NCI-H1105 (cell line): ENCODE measurements at places on chromosomes 12 and 14.

GRCh38 chr12:21776175-21776574 lies 1.7 kb upstream of the KCNJ8 start:
- DNase-seq: no peak

- no peak for DNase-seq
Observed at GRCh38 chr12:50614167-50614759, 109.5 kb downstream of the DIP2B start.

DNA sequence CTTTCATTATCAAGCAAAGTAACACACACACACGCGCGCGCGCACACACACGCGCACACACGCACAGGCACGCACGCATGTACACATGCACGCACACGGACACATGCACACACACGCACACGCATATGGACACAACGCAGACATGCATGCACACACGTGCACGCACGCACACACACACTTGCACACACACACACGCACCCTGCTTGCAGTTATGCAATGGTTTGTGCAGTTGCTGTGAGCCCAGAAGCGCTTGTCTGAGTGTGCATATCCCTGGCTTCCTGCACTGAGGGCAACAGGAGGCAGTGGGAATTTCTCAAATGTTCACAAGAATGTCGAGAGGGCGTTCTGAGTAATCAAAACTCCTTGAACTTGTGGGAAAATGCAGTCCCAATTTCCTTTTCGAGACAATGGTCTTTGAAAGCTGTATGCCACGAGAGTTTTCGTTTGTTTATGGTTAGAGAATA lies 41.6 kb downstream of the NFKBIA start:
- DNase-seq: no peak

- DNase-seq: peak; percentile 49
Observed at GRCh38 chr12:118986050-118986449, 4.7 kb downstream of the SRRM4 start.

- no peak for DNase-seq
Observed at GRCh38 chr12:107514887-107515445, 170.6 kb upstream of the PWP1 start.

GRCh38 chr12:131591136-131591535 lies 119.8 kb upstream of the SFSWAP start:
- no peak for DNase-seq

GRCh38 chr12:53220694-53221202 lies 11.3 kb downstream of the RARG start:
- peak; percentile 32 for DNase-seq

DNA sequence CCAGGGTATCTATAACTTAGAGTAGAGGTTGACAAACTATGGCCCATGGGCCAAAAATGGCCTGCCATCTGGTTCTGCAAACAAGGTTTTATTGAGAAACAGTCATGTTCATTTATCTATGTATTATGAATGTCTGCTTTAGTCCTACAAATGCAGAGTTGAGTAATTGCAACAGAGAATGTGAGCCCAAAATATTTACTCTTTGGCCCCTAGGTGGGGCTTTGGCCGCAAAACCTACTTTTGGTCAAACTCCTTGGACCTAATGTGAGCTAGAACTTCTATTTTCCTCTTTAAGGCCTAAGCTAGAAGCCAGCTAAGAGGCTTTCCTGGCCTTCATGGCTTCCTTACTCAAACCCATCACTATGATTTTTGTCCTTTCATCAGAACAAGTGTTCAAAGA lies 379.1 kb downstream of the NELL2 start:
- no peak for DNase-seq

DNA sequence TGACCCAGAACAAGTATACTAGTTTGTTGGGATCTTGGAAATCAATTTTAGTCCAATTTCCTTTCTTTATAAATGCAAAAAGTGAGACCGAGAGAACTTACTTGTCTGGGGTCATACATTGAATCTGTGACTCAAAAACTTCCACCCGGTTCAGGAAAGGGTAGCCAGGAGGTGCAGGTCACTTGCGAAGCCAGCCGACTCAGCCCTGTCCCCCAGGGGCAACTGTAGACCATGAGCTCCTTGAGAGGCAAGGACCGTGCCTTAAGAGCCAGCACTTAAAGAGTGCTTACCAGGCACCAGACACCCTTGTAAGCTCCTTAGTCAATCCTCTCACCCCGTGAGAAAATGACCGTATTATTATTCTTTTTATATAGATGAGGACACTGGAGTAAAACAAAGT lies 505 bp upstream of the BCDIN3D start:
- DNase-seq: no peak

GRCh38 chr12:51910691-51911090 lies 3.4 kb downstream of the ACVRL1 start:
- DNase-seq: no peak

- no peak for DNase-seq
Observed at GRCh38 chr14:53054457-53054856, 98.7 kb downstream of the DDHD1 start.

- DNase-seq: peak; percentile 23
Observed at GRCh38 chr14:64244279-64244678, 49.9 kb downstream of the ESR2 start.

DNA sequence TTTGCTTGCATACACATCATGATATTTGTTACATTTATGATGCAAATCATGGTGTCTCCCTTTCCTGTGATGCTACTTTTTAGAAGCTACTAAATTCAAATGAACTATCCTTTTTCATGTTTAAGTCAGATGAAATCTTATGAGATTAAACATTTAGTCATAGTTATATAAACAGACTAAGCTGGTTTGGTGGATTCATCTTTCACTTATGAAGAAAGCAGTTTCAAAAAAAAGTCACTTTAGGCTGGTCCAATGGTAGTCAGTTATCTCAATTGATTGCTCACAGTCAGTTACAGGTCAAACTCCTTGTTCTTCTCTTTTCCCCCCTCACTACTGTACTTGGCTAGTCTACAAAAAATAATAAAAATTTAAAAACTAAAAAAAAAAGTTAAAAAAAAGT lies 19.7 kb downstream of the SYCP3 start:
- DNase-seq: no peak

DNA sequence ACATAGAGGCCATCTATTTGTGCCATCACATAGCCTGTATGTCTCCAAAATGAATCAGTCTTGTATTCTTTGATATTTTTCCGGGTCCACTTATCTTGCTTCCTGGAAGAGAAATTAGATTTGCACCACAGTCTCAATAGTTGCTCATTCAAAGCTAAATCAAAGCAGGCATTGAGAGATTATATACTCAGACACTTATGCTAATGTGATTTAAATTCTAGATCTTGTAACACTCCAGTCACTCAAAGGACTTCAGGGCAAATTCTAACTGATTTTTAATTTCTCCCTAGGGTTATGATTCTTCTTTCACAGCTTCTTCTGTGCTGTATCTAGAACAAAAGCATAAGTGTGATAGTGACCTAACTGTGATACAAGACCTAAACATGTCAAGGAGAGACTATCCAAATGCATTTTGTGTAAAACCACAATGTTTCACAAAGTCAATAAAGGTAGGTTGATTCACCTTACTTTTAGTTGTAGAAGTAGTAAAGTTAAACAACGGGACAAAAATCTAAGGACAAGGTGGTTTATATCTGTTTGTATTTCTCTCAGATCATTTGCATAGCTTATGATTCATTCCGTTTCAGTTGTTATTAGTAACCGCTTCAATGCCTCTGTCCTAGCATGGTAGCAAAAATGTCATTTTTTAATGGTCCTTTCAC lies 26.8 kb downstream of the PLBD1 start:
- DNase-seq: no peak

DNA sequence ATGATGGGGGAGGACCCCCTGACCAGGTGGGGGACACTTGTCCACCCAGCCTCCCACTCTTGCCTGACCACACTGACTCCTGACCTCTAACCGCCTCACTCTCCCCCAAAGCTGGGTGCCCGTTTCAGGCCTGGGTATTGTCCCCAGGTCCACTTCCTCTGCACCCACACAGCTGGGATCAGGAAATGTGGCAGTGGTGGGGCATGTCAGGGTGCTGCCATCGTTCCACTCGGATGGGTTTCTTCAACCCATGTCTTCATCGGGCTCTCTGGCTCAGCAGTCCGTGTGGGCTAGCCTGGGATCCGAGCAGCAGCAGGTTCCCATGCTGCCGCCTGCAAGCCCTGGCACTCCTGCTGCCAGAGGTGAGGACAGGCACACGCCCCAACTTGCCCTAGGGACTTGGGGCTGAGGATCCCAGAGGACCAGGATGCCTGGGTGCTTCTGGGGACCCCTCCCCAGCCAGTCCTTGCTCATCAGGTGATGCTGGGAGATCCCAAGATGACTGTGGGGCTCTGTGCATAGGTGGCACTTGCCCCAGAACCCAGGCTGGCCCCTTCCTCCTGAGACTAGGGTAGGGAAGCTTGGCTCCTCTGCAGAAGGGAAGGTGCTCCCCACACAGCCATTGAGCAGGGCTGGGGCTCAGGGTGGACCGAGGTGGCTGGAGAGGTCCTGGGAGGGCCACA lies 2.9 kb upstream of the CLBA1 start:
- no peak for DNase-seq

- DNase-seq: no peak
Observed at GRCh38 chr12:59316938-59317337, 278.9 kb upstream of the SLC16A7 start.

GRCh38 chr12:64598831-64599230 lies 11.5 kb upstream of the RASSF3 start:
- DNase-seq: no peak

DNA sequence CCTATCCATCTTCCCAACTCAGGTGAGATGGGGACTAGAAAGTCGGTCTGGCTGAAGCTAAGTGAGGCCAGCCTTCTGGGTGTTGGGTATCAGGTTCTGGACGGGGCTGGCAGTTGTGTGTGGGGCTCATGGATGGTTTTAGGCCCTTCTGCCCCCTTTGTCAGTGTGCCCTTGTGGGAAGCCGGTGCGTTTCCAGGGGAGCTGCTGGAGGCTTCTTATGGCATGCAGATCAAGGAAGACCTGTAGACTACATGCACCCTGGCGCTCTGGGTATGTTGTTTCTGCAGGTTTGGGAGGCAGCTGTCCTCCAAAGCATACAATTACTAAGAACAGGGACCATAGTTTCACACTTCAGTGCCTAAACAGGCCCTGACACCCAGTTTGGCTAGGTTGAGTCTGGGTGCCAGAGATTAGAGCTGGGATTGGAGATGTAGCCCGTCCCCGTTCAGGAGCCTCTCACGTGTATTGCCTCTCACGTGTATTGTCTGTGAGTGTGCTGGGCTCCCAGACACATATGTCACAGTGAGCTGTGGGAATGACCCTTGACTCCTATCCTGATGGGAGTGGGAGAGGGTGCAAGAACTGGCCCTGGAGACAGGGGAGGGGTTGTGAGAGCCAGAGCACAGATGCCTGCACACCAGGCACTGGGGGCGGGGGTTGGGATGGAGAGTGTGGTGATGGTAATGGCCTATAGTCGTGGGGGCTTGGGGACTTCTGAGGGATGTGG lies 84.4 kb downstream of the SLC25A47 start:
- DNase-seq: no peak

- DNase-seq: no peak
Observed at GRCh38 chr14:88184956-88185355, 138.1 kb downstream of the KCNK10 start.

GRCh38 chr14:75518625-75519024 lies 3.6 kb upstream of the BATF start:
- DNase-seq: no peak

GRCh38 chr12:857611-858010 lies 91.9 kb downstream of the RAD52 start:
- no peak for DNase-seq

DNA sequence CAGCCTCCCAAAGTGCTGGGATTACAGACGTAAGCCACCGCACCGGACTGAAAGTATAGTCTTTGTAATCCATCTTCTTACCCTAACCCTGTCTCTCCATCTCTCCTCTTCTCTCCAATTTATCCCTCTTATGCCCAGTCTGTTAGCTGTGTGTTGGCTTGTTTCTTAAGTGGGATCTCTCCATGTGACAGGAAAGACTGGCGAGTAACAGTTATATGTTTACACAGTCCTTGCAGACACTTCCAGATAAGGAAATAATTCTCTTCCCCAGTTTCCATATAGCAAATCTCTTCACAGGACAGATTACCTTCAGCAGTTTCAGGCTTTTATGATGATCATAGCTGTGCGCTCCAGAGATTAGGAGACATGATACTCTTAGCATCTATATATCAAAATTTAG lies 16.0 kb upstream of the DIP2B start:
- DNase-seq: no peak

GRCh38 chr14:52263190-52263589 lies 4.3 kb upstream of the PTGDR start:
- no peak for DNase-seq

- DNase-seq: peak; percentile 26
Observed at GRCh38 chr12:115268451-115268850, 584.5 kb upstream of the TBX3 start.

DNA sequence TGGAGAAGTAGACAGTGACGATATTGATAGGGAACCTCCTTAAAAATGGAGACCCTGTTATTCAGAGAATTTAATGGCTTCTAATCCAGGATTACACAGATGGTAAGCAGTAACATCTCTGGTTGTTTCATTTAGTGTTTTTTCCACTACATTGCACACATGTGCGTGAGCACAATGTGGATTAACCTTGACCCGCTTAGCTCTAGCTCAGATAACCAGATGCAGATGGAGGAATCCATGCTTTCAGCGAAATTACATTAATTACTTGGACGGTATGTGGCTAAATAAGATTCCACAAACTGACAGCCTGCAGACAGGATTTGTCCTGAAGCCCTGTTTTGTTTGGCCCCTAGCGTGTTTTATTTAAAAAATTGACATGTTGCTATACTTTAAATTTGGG lies 378.4 kb downstream of the CCDC91 start:
- DNase-seq: no peak

GRCh38 chr12:7542046-7542445 lies 38.5 kb upstream of the CD163 start:
- DNase-seq: no peak

- no peak for DNase-seq
Observed at GRCh38 chr14:89736881-89737280, 217.6 kb downstream of the EFCAB11 start.

GRCh38 chr14:33880330-33880729 lies 70.5 kb downstream of the EGLN3 start:
- DNase-seq: no peak

DNA sequence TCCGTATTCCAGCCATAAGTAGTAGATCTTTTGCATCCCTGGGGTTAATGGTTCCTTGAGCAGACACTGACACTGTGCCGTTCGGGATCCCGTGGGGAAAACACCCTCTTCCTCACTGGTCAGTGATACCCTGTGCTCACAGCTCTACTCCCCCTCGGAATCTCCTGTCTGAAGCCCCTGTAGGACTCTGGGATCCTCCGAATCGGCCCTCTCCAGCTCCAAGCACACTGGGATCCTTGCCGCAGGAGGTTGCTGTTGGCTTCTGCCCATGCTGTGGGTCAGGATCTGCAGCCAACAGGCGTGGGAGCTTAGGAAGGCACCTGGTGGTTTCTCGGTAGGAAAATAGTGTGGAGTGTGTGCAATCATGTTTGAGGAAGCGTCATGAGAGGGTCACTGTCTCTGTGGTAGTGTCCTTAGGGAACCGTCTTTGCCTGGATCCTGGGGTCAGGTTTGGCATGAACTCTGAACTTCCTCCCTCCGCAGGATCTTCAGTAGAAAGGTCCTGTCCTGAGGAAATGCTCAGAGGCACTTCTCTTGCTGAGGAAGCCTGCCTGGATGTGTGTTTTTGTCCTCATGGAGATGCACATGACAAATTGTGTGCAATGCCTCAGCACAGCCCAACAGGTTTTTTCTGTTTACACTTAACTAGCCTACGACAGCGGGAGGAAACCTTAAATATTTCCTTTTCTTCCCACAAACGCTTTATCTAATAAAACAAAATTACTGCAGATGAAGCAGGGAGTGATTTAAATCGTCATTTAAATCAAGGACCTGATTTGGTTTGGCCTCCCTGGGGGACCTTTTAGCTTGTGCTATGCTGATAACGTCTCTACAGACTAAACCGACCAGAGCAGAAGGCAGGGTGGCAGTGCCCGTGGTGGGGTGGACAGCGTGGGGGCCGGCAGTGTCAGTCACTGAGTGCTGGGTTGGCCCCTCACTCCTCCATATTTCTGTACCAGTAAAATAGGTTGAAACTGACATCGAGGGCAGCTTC lies 18.7 kb downstream of the FBXL14 start:
- DNase-seq: no peak
